Stimulated activated naive B cell treated with anti-CD40 and anti-IgM and Interleukin-4, amounts not matched to agents 10 μg/mL and 1 μg/mL and 100 μg/mL, for 72 hours (primary cell): ENCODE measurements at places on chromosomes 12 and 14.

GRCh38 chr12:72872996-72873395, 600.8 kb downstream of the TRHDE start:
- DNase-seq = no peak

- no peak for DNase-seq
Measured at GRCh38 chr12:15045451-15045850, 72.6 kb downstream of the PDE6H start.

DNA sequence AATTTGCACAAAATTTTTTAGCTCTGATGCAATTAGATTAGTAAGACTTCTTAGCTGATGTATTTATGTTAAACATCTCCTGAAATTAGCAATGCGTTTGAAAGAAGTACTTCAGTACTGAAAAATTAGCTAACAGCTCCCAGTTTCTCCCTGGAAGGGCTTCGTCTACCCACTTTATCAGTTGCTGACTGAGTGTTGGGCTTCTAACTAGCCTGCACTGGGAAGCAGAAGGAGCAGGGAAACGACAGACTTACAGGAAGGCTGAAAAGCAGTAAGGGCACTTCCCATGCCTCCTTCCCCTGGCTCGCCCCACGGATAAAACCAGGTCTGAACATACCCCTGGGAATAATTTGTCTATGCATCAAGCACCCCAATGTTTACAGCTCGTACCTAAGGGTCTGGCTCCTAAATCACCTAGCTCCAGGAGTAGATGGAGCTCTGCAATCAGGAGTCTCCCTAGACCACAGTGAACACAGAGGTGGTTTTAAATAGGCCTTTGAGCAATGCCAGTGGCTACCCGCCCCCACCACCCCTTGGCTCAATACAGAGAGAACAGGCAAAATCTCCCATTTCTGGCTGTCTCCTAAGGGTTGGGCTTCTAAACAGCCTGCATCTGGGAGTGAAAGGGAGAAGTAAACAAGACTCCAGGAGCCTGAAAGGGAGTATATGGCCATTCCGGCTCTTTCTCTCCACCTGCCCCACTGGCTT, 23.7 kb downstream of the A2M start:
- no peak for DNase-seq

DNA sequence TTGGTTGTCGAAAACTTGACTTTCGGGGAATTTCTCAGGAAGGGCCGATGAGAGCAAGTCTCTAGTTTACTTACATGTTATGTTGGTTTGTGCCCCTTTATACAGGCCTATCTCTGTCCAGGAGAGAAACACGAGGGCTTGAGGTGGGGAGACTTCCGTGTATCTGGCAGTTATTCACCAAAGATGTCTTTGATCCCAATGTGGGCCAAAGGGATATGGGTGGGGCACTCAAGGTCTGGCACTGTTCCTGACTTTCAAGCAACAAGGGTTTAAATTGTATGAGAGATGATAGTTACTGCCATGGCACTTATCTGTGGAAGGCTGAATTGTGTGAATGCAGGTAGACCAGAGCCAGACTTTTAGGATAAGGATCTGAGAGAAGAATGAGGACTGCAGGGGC, 137.2 kb upstream of the DHRS4 start:
- DNase-seq = no peak

- peak; percentile 61 for DNase-seq
Measured at GRCh38 chr14:89303456-89304435, 113.3 kb downstream of the FOXN3 start.

DNA sequence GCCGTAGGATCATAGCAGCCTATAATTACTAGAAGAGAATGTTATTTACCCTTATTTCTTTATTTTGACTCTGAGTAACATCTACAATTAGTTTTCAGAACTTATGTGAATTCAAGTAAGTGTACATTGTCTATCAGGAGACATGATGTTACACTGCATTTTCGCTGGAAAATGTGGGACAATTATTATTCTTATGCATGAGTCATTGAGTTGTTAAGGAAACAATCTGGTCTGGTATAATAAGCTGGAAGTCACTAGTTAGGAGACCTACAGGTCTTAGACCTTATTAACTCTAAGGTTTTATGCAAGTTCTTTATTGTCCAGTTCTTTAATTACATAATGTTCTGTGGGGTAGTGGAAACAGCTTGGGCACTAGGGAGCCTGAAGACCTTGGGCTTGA, 5.8 kb downstream of the KTN1 start:
- no peak for DNase-seq

GRCh38 chr12:22276867-22277266, 57.6 kb downstream of the ST8SIA1 start:
- no peak for DNase-seq

- no peak for DNase-seq
Measured at GRCh38 chr14:63761351-63762117, 33.7 kb upstream of the SGPP1 start.

DNA sequence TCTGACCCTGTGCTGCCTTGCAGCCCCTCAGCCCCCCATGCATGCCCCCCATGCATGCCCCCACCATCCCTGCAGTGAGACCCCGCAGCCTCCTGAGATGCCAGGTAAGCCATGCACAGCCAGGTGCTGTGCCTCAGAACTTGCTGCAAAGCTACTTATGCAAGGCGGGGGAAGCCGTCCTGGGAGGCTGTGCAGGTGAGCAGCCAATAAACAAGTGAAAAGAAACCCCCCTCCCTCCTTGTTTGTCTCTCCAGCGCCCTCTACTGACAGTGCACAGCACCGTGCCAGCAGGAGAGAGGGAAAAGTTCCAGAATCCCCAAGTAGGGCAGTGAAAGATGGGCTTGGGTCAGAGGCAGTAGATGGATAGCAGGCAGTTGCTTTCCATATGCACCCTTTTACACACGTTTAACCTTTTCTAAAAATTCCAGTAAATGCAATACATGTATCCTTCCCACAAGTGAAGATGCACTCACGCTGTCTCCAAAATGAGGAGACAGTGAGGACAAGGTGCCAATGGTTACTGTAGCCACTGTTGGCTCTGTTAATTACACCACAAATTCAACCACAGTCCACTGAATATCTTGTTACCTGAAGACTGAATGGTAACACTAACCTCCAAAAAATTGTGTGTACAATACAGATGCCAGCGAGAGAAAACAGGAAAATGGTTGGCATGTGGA, 18.0 kb downstream of the TNFAIP2 start:
- no peak for DNase-seq

- no peak for DNase-seq
Measured at GRCh38 chr12:31326736-31327659, 1.0 kb upstream of the SINHCAF start.

DNA sequence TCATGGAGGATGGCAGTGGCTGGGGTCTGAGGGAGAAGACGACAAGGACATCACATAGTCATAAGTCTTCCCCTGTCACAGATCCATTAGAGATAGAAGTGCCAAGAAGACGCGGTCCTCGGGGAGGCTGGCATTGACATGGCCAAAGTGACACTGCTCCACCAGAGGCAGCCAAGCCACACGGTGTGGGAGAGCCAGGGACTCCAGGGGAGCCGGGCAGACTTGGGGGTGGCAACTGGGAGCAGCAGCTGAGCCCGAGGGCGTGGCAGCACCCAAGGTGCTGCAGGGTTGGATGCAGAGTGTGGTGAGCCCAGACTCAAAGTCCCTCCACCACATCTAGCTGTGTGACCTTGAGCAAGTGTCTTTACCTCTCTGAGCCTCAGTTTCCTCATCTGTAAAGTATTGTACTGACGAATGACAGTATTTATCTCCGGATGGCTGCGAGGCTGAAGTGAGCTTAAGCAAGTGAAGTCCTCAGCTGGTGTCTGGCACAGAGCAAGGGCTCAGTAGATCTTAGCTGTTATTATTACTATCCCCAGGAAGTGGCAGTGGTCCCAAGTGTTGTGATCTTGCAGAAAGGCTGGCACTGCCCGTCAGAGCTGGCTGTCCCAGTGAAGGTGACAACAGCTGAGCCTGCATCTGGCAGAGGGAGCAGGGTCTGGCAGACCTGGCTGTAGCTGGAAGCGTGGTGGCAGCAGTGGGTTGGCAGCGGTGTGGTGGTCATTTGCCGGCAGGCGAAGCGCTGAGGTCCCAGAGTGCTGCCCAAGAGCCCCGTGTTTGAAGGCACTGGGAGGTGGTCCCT, 54.9 kb downstream of the ZNF664 start:
- DNase-seq = no peak

DNA sequence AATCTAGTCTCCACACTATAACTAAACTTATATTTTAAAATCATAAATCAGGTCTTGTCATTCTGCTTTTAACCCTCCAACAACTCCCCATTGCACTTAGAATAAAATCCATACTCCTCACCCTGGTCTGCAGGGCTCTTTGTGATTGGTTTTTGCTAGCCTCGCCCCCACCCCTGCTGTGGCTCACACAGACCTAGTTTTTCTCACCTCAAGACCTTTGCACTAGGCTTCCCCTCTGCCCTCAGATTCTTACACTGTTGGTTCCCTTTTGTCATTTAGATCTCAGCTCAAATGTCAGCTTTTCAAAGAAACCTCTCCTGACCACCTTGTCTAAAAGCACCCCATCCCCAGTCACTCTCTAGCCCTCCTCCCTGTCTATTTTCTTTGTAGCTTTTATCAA, 10.7 kb upstream of the LHX5 start:
- DNase-seq = no peak

DNA sequence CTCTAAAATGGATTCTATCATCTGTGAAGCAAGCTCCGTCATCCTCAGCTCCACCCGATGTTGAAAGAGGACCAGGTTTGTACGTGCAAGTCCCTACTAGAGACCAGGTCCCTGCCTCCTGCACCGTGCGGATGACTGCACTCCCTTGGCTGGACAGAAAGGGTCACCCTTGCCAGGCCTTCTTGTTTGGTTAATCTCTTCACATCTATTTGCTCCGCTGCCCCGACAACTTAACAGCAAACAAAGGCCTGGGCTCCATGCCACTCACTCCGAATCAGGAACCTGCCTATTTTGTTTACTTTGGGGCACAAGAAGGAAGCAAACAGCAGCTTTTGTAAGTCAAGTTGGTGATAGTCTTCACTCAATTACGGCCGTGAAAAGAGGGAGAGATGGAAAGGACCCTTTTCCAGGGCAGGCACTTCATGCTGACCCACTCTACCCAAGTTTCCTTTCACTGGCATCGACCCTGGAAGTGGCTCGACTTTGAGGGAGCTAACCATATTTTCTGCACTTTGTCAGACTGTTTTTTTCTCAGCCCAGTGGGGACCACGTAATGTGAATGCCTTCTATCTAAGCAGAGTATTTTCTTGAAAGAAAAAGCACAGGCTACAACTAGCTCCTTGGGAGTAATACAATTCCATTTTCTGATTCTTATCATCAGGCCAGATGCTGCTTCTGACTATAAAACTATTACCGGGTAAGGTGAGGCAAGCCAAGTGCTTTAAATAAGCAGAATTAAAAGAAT, 202.6 kb downstream of the FOXN3 start:
- DNase-seq = no peak

GRCh38 chr14:91466192-91466591, 43.9 kb downstream of the PPP4R3A start:
- DNase-seq = no peak

DNA sequence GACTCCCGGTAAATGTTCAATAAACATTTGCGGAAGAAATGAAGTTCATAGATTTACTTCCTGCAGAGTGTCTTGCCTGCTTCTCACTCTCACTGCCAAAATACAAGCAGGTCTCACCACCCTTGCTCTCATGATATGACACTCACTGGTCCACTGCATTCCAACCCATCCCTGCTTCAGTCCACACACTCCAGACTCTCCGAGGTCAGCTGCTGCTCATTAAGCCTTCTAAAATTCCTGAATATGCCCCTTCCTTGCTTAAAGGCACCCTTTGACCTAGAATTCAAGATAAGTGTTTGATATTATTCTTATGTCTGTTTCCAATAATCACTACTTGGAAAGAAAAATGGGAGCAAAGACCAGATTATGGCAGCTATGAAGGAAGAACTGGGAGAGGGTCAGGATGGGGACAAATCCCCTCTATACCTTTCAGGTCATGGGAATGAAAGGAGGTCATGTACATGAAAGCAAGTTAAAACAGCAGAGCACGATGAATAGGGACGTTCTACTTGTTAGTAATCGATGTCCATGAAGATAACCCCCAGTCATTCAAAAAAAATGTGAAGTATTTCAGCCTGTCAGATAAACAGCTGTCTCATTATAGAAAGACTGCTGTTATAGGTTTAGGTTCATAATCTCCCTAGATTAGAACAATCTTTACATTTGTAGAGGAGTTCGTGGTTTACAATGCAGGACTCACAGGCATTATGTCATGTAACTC, 10.5 kb upstream of the NID2 start:
- DNase-seq = no peak

DNA sequence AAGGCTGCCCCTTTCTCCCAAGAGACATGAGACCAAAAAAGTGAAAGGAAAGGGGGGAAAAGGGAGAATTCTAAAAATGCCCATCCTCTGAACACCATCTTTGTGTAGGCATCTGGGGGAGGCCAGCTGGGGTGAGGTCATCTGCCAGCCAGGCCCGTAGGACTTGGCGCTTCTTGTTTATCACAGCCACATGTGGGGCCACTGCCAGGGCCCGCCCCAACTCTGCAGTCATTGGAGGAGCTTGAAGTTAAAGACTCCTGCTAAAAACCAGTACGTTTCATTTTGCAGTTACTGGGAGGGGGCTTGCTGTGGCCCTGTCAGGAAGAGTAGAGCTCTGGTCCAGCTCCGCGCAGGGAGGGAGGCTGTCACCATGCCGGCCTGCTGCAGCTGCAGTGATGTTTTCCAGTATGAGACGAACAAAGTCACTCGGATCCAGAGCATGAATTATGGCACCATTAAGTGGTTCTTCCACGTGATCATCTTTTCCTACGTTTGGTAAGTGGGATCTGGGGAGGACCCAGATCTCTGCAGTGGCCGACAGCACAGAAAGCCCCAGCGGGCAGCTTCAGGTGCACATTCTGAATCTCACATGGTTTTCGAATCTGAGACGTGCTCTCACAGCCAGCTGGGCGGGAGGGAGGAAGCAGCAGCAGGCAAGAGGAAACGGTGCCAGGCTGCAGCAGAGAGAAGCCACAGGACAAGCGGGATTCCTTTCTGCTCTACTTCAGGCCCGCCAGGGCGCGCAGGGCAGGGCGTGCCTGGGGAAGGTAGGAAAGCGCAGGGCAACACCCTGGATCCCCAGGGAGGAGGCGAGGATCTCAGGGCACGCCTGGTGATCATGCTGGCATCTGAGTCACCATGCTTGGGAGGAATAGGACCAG, at the start of gene P2RX7:
Gene P2RX7 (plus strand): TSS at position 276 of the 881 bp plus-strand sequence. CDS start 95 bp downstream, at position 371.
- DNase-seq = peak; percentile 21

DNA sequence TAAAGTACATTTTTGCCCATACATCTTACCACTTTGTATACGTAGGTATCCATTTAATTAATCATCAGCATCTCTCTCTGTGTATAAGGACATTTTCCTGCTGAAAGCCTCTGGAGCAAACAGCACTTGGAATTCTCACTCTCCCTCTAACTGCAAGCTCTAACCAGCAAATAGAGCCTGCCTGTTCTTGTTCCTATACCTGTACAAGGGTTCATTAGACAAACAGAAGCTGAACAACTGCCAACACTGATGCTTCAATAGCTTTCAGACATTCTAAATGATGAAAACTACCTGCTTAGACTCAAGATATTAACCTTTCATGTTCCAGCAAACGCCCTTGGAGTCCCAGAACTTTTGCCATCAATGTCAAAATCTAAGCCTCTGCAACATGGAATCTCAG, 98.0 kb downstream of the KCNH5 start:
- no peak for DNase-seq
